ENCODE measurements at places on chromosomes 2 and 18.
A peak's percentile ranks its signal among the peaks of the same experiment; 100 is the strongest.

DNA sequence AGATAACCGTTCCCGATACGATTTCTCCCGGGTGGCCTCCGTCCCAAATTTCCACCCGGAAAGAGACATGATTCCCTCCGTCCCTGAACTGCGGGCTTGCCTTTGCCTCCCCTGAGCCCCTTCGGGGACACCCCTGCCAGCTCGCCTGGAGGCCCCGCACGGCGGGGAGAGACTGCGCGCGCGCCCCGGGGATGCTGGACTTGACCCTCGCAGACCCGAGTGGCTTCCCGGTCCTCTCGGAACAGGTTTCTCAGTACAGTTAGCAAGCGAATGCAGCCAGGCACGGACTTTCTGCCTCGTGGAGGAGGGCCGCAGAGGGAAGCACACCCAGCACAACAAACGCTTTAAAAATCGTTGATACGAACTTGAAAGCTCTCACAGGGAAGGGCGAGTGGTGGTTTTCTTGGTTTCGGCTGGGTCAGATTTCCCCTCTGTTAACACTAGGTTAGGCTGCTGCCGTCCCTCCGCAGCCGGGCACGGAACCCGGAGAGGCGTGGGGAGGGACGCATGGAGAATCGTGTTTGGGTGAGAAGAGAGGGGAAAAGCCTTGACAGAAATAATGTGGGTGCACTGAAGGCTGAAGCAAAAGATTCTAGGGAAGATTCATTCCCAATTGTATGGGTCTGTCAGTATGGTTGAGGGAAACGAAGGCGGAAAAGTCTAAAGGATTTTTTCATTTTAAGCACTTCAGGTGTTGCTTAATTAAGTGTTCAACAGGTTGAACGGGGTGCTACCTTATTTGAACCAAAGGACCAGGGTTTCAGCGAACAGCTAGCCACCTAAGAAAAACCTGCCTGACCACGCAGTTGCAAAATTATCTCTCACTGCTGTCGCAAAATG lies 916 bp downstream of the TNFRSF11A start:
- DNase-seq = no peak

- DNase-seq = no peak
These were observed 545 bp upstream of the CDCA7 start for GRCh38 chr2:173354073-173354581.

DNA sequence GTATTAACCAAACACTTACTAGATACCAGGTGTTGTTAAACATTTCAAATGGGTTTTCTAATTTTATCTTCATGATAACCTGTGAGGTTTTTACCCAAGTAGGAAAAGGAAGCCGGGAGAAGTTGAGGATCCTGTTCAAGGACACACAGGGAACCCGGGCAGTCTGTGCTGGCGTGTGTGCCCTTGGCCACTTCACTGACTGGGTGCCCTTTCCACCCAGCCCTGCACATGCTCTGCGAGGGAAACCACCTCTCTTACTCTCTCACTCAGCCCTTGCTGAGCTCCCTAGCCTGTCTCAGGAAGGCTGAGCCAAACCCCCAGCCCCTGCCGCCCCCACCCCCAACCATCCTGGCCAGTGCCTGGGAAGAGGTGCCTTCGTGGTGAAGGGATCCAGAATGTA lies 51.8 kb downstream of the TEX44 start:
- DNase-seq = no peak

DNA sequence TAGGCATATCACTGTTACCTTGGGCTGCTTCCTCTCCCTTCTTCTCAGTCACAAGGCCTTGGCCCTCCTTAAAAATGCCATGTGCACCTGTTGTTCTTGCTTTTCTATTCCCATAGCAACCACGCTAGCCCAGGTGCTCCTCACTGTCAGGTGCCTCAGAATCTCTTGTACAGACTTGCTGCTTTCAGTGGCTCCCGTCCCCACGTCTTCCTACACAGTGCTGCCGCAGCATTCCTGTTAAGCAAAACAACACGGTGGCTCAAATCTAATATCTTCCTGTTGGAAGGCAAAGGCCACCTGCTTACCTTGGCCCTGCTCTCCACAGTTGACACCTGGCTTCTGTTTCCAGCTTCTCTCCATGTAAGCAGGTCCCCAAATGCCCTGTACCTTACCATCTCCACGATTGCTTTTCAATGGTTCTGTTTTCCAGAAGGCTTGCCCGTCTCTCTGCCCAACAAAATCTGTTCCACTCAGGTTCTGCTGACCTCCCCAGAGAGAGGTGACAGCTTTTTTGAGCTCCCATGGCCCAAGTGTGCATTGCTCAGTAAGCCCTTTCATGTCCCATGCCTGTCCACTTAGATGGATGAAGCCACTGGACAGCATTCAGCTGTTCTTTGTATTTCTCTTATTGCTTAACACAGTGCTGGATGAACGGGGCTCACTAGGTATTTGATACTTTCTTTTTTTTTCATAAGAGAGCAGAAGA lies 240.4 kb downstream of the PRKCE start:
- DNase-seq = no peak

DNA sequence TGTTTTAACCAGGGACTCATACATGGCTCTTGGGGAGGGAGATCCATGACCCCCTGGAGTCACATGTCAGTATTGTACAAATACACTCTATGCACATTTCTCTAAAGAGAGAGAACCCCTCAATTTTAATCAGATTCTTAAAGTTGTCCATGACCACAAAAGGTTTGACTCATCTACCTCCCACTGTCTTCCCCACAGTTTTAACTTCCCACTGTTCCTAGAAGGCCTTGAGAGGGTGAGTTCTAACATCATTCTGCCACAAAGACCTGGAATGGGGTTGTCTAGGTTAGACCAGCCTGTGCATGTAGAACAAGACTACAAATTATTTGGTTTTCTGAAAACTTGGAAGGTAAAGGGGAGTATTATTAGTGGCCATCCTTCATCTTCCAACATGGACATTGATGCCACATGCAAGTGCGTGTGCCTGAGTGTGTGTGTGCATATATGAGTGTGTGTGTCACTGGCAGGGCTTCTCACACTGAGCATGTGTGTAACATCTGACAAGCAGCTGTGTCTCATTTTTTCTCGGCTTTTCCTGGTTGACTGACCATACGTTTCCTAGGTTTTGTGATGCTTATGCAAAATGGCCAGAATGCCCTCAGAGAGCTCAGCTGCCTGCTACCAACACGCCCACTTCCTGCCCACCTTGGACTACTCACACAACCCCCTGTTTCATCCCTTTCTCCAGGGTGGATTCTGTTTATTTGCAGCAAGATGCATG lies 94.6 kb upstream of the LGALSL start:
- no peak for DNase-seq

GRCh38 chr2:209772290-209772685 lies 656 bp downstream of the UNC80 start:
- DNase-seq = no peak

DNA sequence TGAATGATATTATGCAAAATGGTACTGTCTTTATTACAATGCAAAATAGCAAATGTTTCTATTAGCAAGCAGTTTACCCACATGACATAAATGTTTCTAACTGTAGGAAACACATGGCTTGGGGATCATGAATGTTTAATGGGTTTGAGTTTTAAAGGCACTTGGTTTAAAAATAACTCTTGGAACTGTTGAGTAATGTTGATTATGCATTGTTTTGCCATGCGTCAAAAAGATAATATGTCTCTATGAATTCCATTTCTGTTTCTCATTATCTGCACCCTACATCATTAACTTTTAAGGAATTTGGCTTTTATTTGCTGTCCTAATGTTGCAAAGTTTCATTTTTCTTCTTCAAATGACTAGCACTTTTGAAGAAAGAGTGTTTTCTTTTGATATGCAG lies 1355.5 kb downstream of the SUCLG1 start:
- DNase-seq = no peak

- no peak for DNase-seq
These were observed 288.3 kb upstream of the TANK start for GRCh38 chr2:160871953-160872352.

DNA sequence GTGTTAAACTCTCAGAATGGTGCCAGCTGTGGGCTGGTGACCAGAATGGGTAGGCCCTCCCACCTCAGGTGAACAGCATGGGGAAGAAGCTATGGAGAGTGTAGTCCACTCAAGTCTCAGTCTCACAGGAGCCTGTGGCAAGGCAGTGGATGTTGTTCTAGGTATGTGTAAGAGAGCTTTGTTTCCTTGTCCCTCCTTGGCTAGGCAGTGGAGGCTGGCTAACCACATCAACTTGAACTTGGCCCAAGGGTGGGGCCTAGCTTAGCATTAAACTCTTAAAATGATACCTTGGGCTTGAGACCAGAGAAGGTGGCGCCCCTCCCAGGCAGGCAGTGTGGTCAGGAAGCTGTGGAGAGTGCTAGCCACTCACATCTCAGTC lies 53.2 kb upstream of the SLC4A10 start:
- no peak for DNase-seq

DNA sequence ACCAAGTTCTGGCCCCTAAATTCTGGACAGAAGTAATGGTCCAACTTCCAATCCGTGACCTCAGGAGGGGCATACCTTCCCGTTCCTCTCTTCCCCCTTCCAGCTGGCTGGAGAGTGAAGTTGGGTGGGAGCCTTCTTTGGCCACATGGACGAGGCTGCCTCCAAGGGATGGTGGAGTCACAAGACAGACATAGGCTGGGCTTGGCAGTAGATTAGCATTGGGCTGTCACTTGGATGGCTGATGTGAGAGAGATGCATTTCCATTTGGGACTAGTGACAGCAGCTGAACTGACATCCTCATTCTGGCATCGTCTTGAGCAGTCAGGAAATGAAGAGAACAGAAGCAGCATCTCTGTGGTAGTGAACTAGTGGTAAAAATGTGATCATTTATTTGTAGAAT lies 12.6 kb downstream of the NT5DC4 start:
- no peak for DNase-seq

- DNase-seq = no peak
These were observed 48.6 kb upstream of the GPR17 start for GRCh38 chr2:127597046-127597983.

DNA sequence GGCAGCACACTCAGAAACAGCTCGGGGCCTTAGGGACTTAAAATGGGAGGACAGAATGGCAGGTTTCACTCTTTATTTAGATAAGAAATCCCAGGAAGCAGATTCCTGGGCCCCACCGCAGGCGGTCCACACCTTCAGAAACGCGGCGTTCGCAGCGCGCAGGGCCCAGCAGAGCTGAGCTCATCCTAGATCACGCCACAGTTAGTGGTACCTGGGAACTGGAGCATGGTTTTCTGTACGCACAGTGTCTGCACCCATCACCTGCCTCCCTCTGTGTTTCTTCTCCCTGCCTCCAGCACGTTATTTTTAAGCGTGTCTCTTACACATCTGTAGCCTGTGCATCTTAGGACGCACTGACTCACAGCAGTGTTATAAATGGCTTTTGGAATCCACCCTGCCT lies 242.1 kb downstream of the ALPK2 start:
- no peak for DNase-seq

GRCh38 chr2:85441864-85442263 lies 23.4 kb downstream of the SH2D6 start:
- no peak for DNase-seq

- DNase-seq = no peak
These were observed 78.9 kb downstream of the GNAL start for GRCh38 chr18:11767935-11768334.

DNA sequence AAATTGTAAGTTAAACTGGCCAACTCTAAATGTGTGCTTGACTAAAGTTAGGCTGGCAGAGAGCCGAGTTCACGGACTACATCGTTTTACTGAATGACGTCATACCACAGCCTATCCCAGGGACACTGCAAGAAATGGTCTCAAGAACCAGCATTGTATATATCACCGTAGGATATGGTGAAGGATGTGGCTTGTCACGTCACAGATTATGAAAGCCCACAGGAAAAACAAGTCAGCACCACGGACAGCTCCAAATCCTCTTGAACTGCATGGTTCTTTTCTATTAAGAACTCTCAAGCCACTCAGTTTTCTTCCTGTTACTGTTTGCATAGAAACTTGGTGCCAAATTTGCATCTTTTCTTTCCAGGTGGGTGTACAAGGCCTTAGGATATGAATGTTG lies 85.1 kb upstream of the ACAA2 start:
- DNase-seq = peak; percentile 62

- no peak for DNase-seq
These were observed 15.7 kb upstream of the CDH7 start for GRCh38 chr18:65735155-65735554.

DNA sequence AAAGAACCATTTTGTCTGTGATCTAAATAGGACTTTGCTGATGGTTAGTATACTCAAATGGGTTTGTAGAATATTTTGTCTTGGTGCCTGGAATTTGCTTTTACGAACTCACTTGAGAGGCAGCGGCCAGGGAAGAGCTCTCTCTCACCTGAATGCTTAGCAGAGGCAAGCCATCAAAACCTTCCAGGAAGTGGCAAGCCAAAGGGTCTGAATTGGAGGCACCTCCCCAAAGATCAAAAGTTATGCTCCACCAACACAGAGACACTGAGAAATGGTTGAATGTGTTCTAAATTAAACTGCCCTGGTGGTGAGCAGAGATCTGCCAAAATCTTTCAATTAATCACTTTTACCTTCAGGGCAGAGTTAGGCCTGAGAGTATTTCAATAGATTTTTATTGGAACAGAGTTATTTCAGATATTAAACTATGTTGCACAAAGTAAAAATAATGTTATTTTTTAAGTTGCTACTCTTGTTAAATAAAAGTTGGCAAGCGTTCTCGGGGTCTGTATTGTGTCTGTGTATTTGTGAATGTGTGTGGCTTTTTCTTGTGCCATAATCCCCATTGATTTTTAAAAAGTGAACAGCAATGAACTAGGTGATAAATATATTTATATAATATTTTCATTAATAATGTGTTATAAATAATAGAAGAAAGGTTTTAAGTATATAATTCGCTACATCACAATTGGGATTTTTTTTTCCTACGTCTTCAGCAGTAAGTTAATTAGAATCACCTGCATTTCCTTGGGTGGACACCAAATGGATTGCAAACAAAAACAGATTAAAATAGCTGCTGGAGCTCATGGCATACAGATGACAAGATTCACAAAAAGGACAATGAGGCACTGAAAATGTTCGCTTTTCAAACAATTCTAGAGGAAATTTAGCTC lies 416.1 kb downstream of the ARHGAP15 start:
- DNase-seq = no peak

GRCh38 chr2:12050396-12050795 lies 304.0 kb downstream of the LPIN1 start:
- no peak for DNase-seq

DNA sequence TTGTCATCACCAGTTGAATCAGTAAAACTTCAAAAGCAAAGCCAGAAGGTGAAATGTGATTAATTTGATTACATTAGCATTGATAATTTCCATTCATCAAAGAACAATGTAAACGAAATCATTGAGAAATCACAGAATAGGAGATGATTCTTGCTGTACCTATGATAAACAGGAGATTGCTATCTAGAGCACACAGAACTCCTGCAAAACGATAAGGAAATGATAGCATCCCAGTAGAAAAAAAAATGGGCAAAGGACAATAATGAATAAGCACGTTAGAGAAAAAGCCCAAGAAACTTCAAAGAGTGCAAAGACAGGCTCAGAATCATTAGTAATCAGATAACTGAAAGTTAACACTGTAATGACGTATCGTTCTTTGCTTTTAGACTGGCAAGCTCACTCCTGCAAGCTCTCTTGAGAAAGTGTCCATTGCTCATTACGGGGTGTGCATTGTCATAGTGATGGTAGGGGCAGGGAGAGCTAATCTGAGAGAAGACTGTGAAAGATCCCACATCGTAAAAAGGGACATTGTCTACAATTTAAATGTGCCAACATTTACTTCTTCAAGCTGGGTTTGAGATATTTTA lies 143.6 kb downstream of the SPP2 start:
- no peak for DNase-seq

Measured in WTC11 (cell line).